ENCODE measurements at places on chromosomes 6 and 20.

DNA sequence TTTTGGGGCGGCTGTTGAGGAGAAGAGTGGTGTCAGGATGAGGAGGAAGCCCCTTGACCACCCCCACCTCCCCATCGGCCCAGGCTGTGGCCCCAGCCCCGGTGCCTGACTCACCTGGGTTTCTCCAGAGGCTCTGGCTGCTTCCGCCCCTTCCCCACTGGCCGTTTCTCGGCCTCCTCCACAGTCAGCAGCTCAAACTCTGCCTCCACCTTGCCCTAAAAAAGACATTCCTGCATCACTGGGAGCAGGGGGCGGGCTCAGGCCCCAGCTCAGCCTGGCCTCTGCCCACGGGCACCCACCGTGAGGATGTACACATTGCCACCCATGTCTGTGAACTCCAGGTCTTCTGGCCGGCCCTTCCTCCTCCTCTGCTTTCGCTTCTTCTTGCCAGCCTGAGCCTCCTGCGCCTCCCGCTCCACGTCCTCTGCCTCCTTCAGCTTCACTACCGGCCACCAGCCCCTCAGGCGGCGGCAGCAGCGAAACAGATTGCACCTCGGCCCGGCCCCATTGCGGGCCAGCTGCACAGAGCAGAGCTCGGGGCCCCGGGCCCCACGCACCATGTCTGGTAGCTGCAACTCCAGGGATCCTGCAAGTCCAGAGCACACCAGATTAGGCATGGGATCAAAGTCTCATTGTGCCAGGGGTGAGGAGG, 17.3 kb downstream of the ERGIC3 start:
- DNase-seq, result peak; percentile 21

DNA sequence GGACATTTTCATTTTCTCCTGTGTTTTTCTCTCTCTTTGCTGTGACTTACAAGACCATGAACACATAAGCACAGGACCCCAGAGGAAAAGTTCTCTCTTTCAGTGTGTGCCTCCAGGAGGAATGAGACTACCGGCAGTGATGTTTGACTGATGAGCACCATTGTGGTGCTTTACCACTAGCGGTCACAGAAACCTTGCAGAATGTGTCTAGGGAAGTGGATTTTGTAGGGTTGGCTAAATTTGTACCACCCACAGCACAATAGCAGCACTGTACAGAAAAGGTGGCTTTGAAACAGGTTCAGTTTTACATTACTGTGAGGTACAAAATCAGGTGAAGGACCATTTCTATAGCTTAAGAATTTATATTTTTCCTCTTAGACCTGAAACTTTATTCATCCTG, 301.9 kb upstream of the SUPT3H start:
- peak; percentile 25 for DNase-seq

DNA sequence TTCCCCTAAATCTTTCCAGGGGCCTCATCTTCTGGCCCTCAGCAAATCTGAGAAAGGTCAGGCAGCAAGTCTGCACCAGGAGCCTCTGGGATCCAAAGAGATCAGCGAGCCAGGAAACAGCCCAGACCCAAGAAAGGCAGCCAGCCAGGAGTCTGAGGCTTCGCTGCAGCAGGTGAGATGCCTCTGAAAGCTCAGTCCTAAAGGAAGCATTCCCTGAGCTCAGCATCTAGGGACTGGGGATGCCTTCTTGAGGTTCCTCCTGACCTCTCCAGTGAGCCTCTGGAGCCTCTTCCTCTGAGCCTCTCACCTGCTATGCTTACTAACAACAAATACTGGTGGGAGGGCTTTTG, 118.8 kb upstream of the MAFB start:
- no peak for DNase-seq

DNA sequence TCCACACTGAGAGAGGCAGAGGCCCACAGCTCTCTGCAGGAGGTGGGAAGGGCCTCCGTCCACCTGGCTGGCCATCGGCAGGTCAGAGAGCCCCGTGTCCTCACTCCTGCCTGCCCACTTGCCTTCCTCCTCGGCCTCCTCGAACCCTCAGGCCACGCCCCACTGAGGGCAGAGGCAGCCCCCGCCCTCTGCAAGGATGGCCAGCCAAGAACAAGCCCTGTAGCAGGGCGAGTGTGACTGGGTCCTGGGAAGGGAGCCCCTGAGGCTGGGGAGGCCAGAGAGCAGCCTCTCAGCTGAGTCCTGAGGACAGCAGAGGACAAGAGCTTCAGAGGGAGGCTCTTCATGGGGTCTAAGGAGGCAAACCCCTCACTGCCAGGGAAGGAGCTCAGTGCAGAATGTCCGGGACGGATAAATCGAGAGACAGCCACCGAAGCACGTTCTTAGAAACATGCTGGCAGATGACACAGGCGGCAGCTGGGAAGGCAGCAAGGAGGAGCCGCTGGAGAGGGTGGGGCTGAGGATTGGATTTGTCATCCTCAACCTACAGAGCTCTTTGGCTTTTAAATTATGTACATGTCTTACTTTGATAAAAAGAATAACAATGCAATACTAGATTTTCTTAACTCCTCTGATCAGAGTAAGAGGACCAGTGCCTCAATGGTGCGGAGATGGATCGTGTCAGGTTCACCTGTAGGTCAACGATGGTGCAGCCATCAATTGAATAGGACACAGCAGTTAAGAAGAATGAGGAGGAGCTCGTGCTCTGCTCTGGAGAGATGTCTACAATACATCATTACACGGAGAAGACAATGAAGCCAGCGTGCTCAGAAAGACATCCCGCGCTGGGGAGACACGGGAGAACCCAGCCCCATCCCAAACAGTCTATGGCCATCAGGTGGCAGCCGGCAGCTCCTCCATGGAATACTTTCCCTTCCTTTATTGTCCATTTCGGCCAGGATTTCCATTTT, 53.0 kb downstream of the GNAS-AS1 start:
- DNase-seq, result no peak

DNA sequence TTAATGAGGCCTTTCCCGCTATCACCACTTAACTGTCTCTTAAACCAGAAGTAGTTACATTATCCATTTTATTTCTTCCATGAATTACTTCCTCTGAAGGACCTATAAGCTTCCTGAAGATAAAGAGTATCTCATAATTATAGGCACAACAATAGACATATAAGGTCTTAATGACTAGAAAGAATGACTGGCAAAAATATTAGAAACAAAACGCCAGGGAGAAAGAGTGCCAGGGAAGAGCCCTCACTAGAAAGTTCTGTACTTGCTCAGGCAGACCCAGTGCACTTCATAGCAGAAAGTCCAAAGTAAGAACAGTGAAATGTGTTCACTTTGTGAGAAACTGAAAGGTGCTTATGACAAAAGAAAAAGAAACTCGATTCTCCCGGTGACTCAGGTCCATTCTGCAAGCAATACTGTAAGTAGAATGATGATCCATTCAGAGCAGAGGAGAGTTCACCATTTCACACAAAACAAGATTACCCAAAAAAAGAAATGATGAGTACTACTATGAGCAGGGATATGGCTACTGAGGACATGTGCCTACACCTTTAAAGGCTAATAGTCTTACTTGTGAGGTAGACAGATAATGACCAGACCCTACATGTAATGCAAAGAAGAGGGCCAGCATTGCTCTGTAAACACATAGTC, 5.5 kb downstream of the ZNF334 start:
- no peak for DNase-seq

- no peak for DNase-seq
These were observed 69.7 kb upstream of the PMEPA1 start for GRCh38 chr20:57779401-57780003.

DNA sequence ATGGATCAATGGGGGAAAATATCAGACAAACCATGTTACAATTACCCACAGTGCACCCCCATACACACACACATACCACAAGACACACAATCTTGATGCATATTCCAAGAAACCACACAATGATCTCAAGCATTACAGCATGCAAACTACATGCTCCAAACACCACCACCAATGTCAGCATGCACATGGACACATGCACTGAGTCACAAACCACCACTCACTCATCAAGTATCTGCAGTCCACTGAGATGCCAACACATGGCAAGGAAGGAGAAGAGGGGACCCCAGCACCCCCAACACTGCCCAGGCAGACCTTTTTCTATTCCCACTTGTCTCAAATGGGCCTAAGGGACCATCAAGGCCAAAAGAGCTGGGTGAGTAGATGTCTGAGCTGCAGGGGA, 91.6 kb downstream of the PREX1 start:
- peak; percentile 23 for DNase-seq

- DNase-seq, result no peak
These were observed 768.4 kb upstream of the DEFB115 start for GRCh38 chr20:30488941-30489613.

- DNase-seq, result no peak
These were observed 1080.7 kb upstream of the MAP3K7 start for GRCh38 chr6:91667596-91667995.

DNA sequence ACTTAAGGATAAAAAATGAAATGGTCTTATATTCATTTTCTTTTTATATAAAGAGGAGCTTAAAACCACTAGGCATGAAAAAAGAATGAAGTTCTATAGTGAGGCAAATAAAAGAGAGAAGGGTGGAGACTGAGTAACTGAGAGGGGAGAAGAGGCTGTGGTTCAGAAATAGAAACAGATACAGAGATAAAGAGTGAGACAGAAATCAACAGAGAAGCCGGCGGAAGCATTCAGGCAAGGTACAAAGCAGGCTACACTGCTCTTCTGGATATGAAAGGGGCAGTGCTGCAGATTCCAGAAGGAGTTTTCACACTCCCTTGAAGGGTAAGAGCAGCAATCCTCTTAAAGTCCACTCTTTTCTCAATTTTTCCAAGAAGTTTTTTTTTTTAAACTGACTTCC, 29.9 kb downstream of the NFATC2 start:
- no peak for DNase-seq

GRCh38 chr20:36792422-36792821, 18.9 kb upstream of the DSN1 start:
- DNase-seq, result peak; percentile 4

DNA sequence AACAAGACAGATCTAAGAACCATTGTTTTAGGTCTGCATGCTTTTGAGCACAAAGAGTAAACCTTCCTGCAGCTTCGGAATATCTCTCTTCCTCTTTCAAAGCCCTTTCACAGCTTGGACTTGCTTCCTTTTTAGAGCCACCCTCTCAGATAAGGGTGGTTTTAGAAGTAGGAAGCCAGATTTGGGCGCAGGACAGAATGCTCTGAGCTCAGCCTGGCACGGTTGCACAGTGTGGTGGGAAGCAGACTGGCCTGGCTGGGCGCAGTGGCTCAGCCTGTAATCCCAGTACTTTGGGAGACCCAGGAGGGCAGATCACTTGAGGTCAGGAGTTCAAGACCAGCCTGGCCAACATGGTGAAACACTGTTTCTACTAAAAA, 35.6 kb upstream of the PNRC1 start:
- peak; percentile 96 for DNase-seq

- DNase-seq, result peak; percentile 86
These were observed 5.2 kb upstream of the NRSN2 start for GRCh38 chr20:341682-342081.

DNA sequence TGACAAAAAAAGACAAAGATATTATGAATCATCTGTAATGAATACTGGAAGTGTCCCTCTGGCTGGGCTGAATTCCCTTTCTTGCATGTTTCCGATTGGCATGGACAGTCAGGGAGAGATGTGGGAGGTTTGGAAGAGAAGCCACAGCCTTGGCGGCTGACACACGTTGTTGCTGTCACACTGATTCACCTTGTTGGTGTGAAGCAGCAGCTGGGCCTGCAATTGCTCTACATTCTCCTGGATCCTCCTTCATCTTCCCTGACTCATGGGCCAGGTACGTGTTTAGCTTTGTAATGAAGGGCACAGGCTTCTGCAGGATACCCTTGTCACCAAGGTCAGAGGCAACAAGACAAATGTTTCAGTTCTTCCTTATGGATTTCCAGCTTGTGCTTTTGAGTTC, 13.4 kb upstream of the SMIM8 start:
- DNase-seq, result no peak

- peak; percentile 63 for DNase-seq
These were observed 487.5 kb downstream of the EPM2A start for GRCh38 chr6:145247692-145248419.

- DNase-seq, result peak; percentile 67
These were observed 37.5 kb downstream of the SASH1 start for GRCh38 chr6:148379966-148380713.

- DNase-seq, result no peak
These were observed 1.6 kb downstream of the PRDM13 start for GRCh38 chr6:99608059-99608885.

DNA sequence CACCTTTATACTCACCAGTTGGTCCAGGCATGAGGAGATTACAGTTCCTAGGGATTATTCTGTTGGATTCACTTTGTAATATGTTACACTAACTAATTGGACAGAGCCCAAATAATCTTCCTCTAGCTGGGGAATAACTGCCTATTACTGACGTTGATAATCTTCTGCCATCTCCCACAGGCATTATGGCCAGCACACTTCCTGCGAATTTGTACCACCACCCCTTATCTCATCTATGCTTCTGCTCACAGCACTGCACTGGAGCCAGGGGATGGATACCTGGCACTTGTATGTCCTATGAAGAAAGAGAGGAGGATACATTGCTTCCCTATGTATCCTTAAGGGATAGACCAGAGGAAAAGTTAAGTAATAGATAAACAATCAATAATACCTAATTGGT, 494.8 kb upstream of the MAN1A1 start:
- DNase-seq, result no peak

- no peak for DNase-seq
These were observed 187.8 kb upstream of the PHACTR1 start for GRCh38 chr6:12528581-12529363.

- DNase-seq, result peak; percentile 60
These were observed 5.2 kb downstream of the SYTL3 start for GRCh38 chr6:158654960-158655489.

- peak; percentile 64 for DNase-seq
These were observed 50.8 kb upstream of the MLN start for GRCh38 chr6:33854572-33855030.

- no peak for DNase-seq
These were observed 157.7 kb upstream of the EYA4 start for GRCh38 chr6:133083248-133083967.

DNA sequence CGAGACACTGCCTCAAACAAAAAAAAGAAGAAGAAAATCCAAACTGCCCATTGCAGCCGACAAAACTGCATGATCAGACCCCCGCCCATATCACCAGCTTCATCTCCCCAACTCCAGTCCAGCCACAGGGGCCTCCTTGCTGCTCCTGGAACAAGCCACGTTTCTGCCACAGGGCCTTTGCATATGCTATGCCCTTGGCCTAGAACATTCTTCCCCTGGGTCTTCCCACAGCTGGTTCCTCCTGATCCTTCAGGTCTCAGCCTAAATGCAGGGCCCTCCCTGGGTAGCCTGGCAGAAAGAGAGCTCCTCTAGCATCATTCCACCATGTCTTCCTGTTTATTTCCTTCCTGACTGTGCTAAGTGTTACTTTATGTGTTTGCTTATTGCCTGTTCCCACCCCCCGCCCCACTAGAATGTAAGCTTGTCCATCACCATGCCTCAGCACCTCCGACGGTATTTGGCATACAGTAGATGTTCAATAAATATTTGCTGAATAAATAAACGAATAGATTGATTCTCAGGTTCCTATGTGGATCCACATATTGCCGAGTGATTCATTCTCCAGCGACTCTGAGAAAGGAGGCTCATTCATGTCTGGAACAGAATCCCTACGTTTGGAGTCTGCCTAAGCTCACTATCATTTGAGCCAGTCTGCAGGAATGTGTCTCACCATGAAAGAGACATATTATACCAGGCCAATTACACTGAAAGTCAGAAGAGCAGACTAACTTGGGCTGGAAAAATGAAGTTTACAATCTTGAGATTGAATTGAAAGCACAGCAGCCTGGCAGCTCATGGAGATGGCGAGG, 56.1 kb downstream of the NFATC2 start:
- no peak for DNase-seq

Measured in MV-4-11 (cell line).